ENCODE measurements at places on chromosomes 6 and 20.

- H3K27ac ChIP-seq: no peak overlapping the region
- no peak overlapping the region for H3K4me3 ChIP-seq
- H3K36me3 ChIP-seq: no peaks in the 10 kb centered on the region
- H3K27me3 ChIP-seq: no peaks in the 10 kb centered on the region
- no peak for DNase-seq
Measured at GRCh38 chr6:159430323-159430722, 261.1 kb downstream of the FNDC1 start.

DNA sequence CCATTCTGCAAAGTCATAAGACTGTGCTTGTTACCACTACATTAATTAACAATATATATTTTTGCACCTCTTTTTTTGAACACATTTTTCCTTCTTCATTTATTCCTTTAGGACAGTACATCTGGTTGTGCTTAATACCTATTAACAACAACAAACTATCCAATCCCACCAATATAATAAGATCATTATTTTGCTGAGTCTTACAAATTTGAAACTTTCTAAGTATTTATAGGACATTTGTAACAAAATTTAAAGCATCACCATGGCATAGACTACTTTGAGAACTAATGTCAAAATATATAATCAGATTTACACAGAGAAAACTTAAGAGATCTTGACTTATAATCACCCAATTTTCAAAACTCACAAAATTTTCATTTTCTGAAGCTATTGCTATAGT is 47.9 kb downstream of the FILIP1 start:
- H3K4me1 ChIP-seq: no peaks in the 10 kb centered on the region
- H3K27ac ChIP-seq: no peak overlapping the region
- no peak overlapping the region for H3K4me3 ChIP-seq
- no peak for DNase-seq

DNA sequence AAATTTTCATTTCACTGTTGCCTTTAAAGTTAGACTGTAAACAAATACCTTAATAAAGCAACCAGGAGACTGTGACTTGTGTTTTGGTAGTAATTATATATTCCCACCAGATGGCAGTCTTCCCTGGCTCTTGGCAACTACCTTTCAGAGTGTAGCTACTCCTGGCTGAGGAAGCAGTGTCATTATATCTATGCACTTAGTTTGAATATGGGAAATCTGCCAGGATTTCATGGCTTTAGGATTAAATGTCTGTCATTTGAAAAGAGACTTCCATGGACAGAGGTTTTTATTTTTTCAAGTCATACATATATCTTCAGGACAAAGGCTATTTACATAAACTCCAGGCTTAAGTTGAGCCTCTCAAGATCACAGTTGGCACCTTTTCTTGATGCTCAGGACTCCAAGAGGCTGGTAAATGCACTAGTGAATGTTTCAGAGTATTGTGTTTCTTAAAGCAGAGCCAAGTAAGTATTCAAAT is 160.1 kb downstream of the C6orf58 start:
- no peak overlapping the region for H3K4me3 ChIP-seq
- no peaks in the 10 kb centered on the region for H3K27me3 ChIP-seq
- DNase-seq: no peak
- H3K36me3 ChIP-seq: no peaks in the 10 kb centered on the region
- H3K4me1 ChIP-seq: no peaks in the 10 kb centered on the region

- H3K27ac ChIP-seq: no peak overlapping the region
- peaks cover 24% of the 10 kb centered on the region for H3K4me1 ChIP-seq
- H3K36me3 ChIP-seq: no peaks in the 10 kb centered on the region
- no peaks in the 10 kb centered on the region for H3K27me3 ChIP-seq
Measured at GRCh38 chr6:16722630-16723029, 38.6 kb downstream of the ATXN1 start.

DNA sequence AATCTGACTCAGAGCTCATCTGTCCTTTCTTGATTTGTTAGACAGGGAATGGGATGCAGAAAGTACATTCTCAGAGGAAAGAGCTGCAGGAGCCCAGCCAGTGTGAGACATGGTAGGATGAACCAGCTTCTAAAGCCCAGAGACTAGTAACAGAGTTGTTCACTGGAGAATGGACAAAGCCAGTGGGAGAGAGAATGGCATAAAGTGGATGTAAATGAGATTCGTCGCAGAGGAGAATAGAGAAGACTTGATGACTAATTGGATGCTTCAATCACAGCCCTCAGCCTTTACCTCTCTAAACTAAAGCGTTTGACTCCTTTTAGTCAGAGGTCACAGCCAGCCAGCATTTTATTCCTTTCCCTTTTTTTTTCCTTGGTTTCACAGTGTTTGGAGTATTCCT is 25.5 kb upstream of the L3MBTL3 start:
- H3K27ac ChIP-seq: no peak overlapping the region
- DNase-seq: no peak
- no peak overlapping the region for H3K4me3 ChIP-seq
- no peaks in the 10 kb centered on the region for H3K4me1 ChIP-seq
- no peaks in the 10 kb centered on the region for H3K36me3 ChIP-seq

DNA sequence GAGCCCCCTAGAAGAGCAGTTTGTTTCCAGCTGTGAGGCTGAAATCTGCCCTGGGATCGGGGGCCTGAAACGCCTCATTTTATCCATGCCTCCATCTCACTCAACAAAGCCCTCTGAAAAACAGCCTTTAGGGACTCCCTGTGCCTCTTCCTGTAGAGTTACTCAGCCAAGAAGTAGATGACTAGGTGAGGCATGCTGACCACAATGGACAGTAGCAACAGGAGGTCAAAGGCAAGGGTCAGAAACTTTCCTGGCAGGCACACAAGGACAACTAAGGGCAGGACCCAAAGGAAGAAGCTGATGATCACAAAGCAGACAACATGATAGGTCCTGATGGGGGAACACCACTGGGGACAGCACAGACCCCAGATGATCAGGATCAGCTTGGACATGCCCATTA is 12.8 kb downstream of the MAS1L start:
- H3K27me3 ChIP-seq: no peaks in the 10 kb centered on the region
- H3K36me3 ChIP-seq: no peaks in the 10 kb centered on the region
- no peaks in the 10 kb centered on the region for H3K4me1 ChIP-seq
- no peak overlapping the region for H3K27ac ChIP-seq
- H3K4me3 ChIP-seq: no peak overlapping the region

DNA sequence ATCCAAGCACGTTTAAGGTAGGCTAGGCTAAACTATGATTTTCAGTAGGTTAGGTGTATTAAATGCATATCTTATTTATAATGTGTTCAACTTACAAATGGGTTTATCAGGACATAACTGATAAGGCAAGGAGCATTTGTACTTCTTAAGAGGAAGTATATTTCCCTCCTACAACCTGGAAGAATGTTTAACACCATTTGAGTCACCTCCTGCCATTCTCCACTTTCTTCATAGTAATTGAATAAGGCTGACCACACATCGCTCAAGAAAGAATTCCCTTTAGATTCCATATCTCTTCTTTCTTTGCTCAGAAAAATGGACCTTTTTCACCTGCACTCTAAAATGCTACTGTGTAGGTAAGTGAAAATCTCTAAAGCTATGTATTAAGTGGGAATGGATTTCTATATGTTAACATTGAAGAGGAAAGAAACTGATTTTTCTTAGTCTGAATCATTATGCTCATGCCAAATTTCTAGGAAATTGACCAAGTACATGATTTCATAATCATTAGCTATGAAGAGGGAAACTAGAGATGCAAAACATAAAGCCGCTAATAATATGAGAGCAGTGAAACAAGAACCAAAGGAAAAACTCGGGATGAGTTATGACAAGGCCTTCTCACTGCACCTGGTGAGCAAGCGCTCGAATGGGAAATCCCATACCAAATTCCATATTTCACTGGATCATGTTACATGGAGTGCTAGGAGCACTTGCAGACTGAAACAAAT is 210.4 kb downstream of the ALDH8A1 start:
- DNase-seq: no peak
- H3K27me3 ChIP-seq: no peaks in the 10 kb centered on the region
- no peak overlapping the region for H3K4me3 ChIP-seq
- H3K27ac ChIP-seq: no peak overlapping the region
- peaks cover 7% of the 10 kb centered on the region for H3K4me1 ChIP-seq
- H3K36me3 ChIP-seq: no peaks in the 10 kb centered on the region

DNA sequence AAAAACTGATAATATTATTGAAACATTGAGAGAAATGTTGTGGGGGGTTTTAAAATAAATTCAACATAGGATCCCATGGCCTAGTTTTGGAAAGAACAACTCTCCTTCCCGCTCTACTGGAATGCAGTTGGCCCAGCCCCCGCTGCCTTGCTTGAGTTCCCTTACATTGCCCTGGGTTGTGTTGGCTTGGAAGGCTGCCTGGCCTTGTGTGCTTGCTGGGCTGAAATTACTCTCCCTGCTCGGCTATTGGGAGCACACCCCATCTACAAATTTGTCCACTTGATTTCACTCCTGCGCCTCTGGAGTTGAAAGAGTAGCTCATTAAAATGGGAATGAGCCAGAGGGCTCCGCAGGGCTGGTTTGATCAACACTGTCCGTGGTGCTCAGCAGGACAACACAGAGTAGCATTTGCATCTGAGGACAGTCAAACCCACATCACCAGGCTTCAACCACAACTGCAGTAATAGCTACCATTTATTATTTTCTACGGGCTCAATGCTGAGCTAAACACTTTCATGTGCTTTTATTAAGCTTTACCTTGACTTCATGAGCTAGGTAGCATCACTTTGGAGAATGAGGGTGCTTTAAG is 35.2 kb downstream of the DOK5 start:
- H3K27me3 ChIP-seq: no peaks in the 10 kb centered on the region
- no peak overlapping the region for H3K27ac ChIP-seq
- no peaks in the 10 kb centered on the region for H3K4me1 ChIP-seq

Data from liver (tissue), 10 donors.